Mesothelial cell of epicardium (in vitro differentiated cells): ENCODE measurements at places on chromosomes 6 and 20.

DNA sequence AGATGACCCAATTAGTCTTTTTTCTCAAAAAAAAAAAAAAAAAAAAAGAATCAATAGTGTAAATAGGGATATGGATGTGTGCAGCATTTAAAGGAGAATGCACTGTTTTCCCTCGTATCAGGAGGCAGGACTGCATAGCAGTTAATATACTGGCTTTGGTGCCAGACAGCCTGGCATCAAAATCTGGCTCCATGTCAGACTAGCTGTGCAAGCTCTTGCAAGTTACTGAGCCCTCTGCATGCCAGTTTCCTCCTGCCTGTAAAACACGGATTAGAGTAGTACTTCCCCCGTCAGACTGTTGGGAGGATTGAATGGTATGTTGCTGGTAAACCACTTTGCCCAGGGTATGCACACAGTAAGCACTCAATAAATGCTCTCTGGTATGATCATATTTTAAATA, 594.2 kb upstream of the CHD6 start:
- DNase-seq = no peak

DNA sequence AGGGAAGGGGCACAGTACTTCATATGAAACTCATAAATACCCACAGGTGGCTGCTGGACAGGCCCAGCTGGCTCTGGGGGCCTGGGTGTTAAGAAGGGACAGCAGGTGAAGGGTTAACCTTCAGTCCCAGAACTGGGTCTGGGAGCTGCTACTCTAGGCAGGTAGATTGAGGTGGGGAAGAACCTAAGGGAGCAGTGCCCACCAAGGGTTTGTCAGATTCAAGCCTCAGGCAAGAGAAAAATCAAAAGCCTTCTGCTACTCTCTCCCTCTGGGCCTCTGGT, 5.6 kb downstream of the RPL10A start:
- DNase-seq = no peak

GRCh38 chr6:106684011-106684410, 54.6 kb downstream of the QRSL1 start:
- no peak for DNase-seq

- no peak for DNase-seq
Measured at GRCh38 chr6:13075141-13075845, 253.0 kb downstream of the TBC1D7 start.

GRCh38 chr6:12221856-12222255, 68.3 kb upstream of the EDN1 start:
- DNase-seq = no peak

- no peak for DNase-seq
Measured at GRCh38 chr6:135577059-135577538, 79.6 kb upstream of the AHI1 start.

GRCh38 chr6:20433929-20434328, 32.2 kb downstream of the E2F3 start:
- DNase-seq = no peak

- DNase-seq = no peak
Measured at GRCh38 chr6:125022391-125022989, 60.3 kb downstream of the RNF217 start.

- DNase-seq = no peak
Measured at GRCh38 chr6:141195251-141195832, 937.4 kb upstream of the GJE1 start.

DNA sequence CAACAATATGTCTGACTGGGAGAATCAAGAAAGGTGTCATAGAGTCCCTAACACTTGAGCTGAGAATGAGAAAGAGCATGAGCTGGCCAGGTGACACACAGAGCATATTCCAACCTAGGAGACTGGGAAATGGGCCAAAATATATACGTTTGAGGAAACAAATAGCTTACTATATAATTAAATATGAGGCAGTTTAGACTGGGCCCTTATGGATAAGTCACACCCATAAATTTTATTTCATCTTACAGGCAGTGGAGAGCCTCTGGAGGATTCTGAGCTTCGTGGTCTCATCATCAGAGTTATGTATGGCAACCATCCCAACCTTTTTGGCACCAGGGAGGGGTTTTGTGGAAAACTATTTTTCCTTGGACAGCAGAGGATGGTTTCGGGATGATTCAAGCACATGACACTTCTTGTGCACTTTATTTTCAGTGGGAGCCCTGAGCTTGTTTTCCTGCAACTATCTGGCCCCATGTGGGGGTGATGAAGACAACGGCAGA, 12.9 kb upstream of the NQO2 start:
- DNase-seq = no peak

GRCh38 chr6:41935193-41935574, 6.4 kb downstream of the CCND3 start:
- no peak for DNase-seq

DNA sequence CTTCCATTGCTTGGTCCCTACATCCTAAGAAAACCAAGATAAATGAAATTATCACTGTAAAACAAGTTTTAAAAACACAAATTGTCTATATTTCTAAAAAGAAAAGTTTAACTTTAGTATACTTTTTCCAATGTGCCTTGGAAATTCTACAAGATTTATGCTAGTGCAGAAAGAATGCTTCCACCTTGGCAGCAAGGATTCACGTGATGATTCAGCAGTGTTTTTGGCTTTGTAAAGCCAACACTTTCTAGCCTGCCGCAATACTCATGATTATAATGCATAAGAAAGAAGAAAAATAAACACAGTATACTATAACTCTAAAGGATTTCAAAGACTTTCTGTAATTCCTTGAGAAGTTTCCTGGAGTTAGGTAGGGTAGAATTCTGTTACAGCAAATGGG, 442.7 kb downstream of the TENT5A start:
- DNase-seq = no peak

GRCh38 chr6:157556144-157556645, 175.2 kb downstream of the ZDHHC14 start:
- DNase-seq = no peak

- no peak for DNase-seq
Measured at GRCh38 chr20:18669241-18670019, 81.6 kb downstream of the DTD1 start.

- no peak for DNase-seq
Measured at GRCh38 chr20:15760001-15760621, 813.1 kb downstream of the KIF16B start.

DNA sequence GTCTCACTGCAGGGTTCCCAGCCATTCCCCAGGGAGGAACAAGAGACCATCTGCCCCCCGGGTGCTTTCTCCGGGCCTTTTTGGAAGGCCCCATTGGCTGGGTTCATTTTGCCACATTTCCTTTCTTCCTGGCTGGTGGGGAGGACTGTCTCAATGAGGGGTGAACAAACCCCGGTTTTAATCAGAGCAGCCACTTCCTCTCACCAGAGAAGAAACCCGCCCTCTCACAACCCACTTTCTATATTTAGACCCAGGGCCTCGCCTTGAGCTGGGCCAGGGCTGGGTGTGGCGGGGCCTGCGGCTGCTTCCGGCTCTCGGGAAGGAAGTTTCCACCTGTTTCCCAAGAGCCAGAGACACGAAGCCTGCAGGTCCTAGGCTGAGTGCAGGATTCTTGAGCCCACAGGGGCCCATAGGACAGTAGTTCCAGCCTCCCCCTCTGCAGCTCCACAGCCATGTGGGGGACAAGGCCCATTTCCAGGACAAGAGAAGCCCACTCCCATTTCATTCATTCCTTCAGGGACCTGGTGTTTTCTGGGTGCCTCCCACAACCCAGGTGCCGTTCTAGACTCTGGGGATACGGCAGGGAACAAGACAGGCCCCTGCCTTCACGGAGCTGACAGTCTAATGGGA, 41.8 kb downstream of the RBM38 start:
- DNase-seq = no peak

DNA sequence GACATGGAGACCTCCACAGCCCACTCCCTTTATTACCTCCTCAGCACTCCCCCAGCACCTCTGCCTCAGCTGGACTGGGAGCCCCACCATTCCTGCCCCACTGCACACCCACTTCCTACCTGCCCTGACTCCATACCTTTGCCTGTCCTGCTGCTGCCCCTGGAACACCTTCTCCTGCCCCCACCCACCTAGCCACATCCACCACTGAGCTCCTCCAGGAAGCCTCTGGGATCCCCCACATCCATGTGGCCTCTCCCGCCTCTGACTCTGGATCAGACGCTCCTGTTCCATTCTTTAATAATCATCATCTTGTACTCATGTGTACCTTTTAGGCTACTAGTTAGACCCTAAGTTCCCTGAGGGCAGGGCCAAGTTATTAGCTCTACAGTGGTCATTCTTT, 2.2 kb upstream of the SDCBP2 start:
- DNase-seq = peak; percentile 14

- no peak for DNase-seq
Measured at GRCh38 chr6:24757611-24758010, 17.1 kb upstream of the GMNN start.

GRCh38 chr6:118783931-118784550, 109.9 kb upstream of the ASF1A start:
- DNase-seq = no peak

DNA sequence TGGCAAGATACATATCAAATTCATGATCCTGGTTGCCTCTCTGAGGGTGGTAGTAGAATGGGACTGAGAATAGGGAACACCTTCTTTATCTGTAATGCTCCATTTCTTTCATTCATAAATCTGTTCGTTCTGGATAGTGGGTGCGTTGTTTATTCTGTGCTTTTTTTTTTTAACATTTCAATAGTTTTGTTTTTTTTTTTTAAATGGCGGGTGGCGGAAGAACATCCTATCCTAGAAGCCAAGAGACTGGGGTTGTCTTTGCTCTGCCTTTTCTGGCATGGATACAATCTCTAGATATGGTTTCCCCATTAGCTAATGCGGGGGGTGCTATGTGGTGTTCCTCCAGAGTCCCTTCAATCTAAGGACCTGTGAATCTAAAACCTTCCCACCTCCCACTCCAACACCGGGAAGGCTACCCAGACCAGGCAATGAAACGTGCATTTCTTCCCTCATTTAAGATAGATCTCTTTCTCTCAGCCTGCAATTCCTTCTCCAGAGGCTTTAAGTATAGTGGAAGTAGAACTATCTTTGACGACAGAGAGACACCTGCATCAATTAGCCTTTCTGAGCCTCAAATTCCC, 883 bp upstream of the CCDC28A start:
- DNase-seq = no peak

GRCh38 chr20:1005452-1006027, 3.4 kb upstream of the RSPO4 start:
- no peak for DNase-seq

- DNase-seq = no peak
Measured at GRCh38 chr20:36062799-36063198, 91.7 kb upstream of the EPB41L1 start.

DNA sequence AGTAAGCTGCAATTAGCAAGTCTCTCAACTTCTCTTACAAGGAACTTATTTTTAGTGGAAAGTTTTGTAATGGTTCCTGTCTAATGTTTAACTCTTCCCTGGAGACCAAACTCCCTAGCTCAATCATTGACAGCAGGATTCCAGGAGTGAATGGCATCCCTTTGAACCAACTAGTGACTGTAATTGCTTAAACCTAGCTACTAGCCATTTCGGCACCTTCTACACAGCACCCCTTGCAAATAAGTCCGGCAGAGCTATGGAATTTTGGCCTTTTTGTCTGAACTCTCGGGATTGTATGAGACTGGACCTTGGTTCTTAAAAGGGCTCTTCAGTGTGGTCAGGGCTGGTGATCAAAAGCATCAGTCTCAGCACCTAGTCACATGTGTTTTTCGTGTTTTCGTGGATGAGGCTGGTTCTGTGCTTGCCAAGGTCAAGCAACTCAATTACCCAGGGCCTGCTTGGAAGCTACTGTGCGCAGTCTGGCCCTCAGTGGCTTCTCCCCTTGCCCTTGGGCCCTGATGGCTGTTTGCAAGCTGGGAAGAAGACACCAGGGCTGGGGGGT, 135.3 kb upstream of the NEDD9 start:
- no peak for DNase-seq

DNA sequence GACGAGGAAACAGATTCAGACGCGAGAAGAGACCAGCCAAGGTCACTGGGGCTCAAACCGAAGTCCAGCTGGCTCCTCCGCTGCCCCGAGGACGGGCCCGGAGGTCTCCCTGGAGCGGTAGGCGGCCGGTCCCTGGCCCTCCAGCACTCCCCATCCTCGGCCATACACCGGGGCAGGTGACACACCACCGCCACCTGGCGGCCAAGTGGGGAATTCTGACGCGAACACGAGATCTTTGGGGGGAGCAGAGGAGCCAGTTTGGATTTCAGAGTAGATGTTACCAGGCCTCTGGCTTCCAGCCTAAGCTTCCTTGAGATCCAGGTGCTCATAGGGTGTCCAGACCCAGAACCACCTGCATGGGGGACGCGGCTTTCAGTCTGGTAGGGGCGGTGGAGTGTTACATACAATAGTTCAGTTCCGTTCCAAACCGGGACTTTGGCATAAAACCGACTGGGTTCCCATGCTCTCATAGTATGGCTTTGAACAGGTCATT, 16.1 kb downstream of the BPIFB1 start:
- peak; percentile 58 for DNase-seq

DNA sequence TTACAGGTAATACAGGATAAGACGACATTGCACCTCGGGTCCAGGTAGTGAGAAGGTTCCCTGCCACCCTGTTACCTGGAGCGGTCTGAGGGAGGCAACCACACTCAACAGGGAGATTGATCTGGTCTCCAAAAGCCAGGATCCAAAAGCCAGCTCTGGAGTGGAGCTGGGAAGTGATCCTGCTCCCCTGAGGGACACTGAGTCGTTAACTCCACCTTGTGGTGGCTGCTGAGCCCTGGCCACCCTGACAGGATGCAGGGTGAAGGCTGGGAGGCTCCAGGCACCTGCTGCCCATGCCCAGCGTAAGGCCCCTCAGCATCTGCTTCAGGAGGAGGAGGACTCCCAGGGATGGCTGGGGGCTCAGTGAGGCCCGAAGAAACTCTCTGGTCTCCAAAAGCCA, 38.7 kb upstream of the SLC22A2 start:
- DNase-seq = no peak

GRCh38 chr6:71197780-71198179, 90.8 kb upstream of the OGFRL1 start:
- DNase-seq = no peak
